ENCODE measurements at places on chromosomes 5 and 9. TPM values are rescaled to one million over a fixed set of nuclear protein-coding genes. Genes with fewer than 3 reads are reported as not detected.

Gene NDUFS4
- 87.3 TPM for total RNA-seq

Gene IFNA21
- total RNA-seq, result not detected

Gene HINT2
- 48.1 TPM for total RNA-seq

- H3K27ac ChIP-seq, result no peak overlapping the region
- no peaks in the 10 kb centered on the region for H3K4me1 ChIP-seq
- no peak overlapping the region for H3K4me3 ChIP-seq
- DNase-seq, result no peak
These were observed 17.9 kb downstream of the PRLR start for GRCh38 chr5:35212122-35212982.

DNA sequence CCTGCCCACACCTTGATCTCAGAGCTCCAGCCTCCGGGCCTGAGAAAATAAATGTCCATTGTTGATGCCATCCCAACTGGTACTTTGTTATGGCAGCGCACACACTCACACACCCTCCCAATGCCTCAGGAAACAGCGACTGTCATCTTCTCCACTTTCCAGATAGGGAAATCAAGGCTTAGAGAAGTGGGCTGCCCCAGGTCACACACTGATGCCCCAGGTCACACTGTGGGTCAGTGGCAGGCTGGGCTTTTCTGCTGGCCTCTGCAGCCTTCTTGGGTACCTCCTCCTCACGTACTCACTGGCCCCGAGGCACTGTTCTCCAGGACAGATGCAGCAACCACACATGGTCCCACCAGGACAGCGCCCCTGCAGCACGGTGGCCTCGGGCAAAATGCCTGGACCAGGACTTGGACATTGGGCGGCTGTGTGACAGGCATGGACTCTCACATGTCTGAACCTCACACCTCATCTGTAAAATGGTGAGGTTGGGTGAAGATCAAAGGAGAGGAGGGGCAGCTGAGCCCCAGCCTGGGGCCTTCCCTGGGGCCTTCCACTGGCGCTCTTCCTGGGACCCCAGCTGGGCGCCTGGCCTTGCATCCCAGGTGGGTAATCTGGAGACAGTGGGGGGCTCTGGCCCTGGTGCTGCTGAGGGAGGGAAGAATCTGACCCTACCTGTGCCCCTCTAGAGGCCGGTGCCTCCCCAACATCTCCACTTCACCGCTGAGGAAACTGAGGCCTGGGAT is 156.0 kb downstream of the COL23A1 start:
- H3K27me3 ChIP-seq, result peaks cover 4% of the 10 kb centered on the region
- H3K27ac ChIP-seq, result no peak overlapping the region
- no peak overlapping the region for H3K4me3 ChIP-seq
- DNase-seq, result no peak

- H3K27ac ChIP-seq, result peak overlapping the region; percentile 87
- H3K27me3 ChIP-seq, result peaks cover 4% of the 10 kb centered on the region
- H3K4me1 ChIP-seq, result peaks cover 16% of the 10 kb centered on the region
These were observed 969 bp downstream of the CLK4 start for GRCh38 chr5:178625679-178626483.

DNA sequence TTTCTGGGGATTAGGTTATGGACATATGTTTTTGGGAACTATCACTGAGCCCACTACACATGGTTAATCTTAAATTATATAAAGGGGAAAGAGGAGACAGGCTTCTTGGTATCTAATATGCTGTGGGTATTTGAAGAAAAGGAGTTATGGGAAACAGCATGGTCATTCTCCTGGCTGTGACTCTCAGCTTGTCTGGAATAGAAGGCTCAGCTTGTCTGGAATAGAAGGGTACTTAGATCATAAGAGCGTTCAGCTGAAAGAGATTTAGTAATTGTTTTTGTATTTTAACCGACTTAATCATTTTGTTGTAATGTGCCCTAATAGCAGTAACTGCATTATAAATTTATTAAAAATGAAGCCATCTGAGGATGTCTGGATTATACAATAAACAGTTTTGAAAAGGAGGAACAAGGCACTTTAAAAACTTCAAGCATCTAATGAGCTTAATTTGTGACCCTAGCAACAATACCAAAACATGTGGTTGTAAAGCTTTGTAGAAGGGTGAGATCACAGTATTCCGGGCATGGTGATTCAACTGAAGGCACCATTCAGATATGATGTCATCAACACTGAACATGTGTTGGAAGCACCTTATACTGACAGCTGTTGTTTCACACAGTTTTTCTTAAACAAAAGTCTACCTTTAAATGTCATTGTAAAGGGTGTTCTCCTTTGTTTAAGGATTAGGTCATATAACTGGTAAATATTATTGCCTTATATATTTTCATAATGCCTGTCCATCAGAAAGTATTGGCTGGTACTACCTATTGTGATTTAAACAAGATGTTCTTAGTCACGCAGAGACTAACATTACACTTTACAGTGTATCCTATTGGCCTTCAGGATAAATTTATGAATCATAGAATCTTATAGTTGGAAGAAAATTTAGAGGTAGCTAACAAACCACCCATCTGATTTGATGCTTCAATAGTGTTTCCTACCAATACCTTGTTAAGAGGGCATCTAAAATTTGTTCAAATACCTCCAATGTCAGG is 2174.1 kb upstream of the WWC1 start:
- H3K27me3 ChIP-seq, result no peaks in the 10 kb centered on the region
- H3K36me3 ChIP-seq, result no peaks in the 10 kb centered on the region
- no peaks in the 10 kb centered on the region for H3K4me1 ChIP-seq

DNA sequence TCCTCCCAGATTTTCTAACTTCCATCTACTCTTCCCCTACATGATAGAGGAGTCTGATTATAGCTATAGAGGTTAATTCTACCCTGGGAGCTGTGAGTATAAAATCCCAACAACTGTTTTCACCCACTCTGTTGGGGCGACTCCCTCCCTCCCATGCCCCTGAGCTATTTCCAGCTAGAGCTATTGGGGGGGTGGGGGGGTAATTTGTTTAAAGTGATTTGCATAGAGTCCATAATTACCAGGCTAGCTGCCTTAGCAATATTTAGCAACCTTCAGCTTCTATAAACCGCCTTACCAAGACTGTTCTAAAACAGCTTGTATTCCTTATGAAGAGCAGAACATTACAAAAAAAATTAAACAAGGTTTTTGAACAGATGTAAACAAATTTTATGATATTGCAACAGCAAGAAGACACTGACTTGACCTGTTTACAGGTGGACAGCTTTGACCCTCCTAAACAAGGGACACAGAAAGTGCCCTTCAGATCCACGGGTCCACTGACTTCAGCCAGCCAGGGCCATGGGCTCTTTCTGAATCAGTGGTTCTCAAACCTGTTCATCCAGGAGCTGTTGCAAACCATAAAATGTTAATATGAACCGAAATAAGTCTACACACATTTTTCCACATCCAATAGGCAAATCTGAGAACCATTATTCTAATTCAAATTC is 98.2 kb downstream of the OTULIN start:
- no peaks in the 10 kb centered on the region for H3K36me3 ChIP-seq
- DNase-seq, result no peak
- no peak overlapping the region for H3K27ac ChIP-seq
- H3K27me3 ChIP-seq, result peaks cover 2% of the 10 kb centered on the region
- H3K4me1 ChIP-seq, result peaks cover 28% of the 10 kb centered on the region
- H3K4me3 ChIP-seq, result no peak overlapping the region

Data from glutamatergic neuron (in vitro differentiated cells).